ENCODE measurements at places on chromosomes 5 and 9. TPM values are rescaled to one million over a fixed set of nuclear protein-coding genes. Genes with fewer than 3 reads are reported as not detected.

Gene UGT3A1
- not detected for total RNA-seq

Gene GABRP
- not detected for total RNA-seq

Gene NDUFS4
- 35.6 TPM for total RNA-seq

Gene IFNB1
- total RNA-seq, result not detected

Gene CNOT8
- total RNA-seq, result 48.6 TPM

Gene GMCL2
- not detected for total RNA-seq

Gene FAM221B
- total RNA-seq, result not detected

Gene SLC6A18
- not detected for total RNA-seq

GRCh38 chr5:124685404-124685930 lies 61.0 kb downstream of the ZNF608 start:
- no peak for DNase-seq

GRCh38 chr9:137807721-137808703 lies 69.6 kb upstream of the CACNA1B start:
- no peak for DNase-seq

DNA sequence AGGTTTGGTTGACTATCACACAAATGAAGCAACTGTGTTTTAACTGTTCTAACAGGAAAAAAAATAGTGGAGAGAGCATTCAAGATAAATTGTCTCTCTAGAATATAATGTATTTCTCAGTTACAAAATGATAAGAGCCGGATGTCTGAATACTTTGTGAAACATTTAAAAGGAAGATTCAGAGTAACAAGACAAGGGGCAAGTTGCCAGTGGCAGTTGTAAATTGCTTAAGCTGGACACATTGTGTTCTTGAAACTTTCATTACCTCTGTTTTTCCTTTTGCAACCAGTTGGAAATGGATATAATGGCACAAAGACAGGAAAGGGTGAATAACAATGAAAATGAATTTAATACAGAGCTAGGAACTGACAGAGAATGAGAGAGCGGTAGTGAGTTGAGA lies 15.2 kb upstream of the TBCA start:
- no peak for DNase-seq

DNA sequence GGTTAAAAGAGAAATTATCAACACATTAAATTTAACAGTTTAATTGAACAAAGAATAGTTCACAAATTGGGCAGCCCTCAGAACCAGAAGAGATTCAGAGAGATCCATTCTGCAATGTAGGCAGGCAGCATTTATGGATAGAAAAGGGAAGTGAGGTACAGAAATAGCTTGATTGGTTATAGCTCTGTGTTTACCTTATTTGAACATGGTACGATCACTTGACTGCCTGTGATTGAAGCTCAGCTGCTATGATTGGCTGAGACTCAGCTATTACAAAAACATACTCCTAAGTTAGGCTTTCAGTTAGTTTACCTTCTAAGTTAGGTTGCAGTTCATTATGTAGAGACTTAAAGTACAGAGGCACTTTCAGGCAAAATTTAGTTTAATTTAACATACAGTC lies 7.3 kb downstream of the CNTRL start:
- DNase-seq, result no peak

DNA sequence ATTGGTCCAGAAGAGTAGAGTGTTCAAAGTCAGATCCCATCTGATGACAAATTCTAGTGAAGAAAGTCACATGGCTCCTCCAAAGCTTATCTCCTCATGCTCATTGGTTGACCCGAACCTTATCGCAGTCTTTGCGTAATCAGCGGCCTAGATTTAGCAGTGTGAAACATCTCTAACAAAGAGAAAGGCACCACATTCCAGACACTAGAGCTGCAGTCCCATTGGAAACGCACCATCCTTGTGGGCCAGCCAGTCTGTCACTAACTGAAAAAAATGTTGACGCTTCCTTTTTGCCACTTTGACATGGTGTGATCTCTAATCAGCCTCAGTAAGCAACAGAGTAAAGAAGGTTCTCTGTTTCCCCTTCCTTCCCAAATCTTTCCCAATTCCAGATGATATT lies 458.0 kb upstream of the WWC1 start:
- DNase-seq, result no peak

DNA sequence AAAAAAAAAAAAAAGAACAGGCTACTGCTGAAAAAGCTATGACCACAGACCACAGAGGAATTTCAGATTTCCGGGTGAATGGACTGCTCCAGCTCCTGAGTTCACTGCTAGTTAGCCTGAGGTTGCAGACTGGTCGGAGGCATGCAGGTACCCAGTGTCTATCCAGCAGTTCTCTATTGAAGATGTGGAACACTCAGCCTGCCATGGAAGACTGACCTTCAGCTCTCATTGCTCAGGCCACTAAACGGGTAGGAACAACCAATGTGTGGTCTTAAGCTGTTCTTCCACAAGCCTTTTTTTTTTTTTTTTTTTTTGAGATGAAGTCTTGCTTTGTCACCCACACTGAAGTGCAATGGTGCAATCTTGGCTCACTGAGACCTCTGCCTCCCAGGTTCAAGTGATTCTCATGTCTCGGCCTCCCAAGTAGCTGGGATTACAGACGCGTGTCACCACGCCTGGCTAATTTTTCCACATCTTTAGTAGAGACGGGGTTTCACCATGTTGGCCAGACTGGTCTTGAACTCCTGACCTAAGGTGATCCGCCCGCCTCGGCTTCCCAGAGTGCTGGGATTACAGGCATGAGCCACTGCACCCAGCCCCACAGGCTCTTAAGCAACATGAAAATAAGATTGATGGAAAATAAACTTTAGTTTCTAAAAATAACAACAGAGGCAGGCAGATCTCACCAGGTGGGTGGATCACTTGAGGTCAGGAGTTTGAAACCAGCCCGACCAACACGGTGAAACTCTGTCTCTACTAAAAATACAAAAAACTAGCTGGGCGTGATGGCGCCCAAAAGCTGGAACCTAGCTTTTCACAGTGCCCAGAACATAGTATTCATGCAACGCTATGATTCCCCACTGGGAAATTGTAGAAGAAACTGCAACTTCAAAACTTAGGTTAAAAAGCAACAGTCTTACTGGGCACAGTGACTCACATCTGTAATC lies 20.0 kb upstream of the NPM1 start:
- DNase-seq, result no peak

DNA sequence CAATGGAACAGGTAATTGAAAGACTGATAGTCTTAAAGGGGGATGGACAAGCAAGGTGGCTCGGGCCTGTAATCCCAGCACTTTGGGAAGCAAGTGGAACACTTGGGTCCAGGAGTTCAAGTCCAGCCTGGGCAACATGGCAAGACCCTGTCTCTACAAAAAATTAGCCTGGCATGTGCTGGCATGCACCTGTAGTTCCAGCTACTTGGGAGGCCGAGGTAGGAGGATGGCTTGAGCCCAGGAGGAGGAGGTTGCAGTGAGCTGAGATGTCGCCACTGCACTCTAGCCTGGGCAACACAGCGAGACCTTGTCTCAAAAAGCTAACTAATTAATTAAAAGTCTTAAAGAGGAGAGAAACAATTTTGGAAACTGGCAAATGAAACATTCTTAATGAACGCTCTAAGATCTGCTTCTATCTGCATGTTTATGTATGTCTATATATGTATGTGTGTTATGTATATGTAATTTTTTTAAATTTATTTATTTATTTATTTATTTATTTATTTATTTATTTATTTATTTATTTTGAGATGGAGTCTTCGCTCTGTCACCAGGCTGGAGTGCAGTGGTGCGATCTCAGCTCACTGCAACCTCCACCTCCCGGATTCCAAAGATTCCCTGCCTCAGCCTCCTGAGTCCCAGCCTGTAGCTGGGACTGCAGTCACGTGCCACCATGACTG lies 80.6 kb downstream of the SFXN1 start:
- no peak for DNase-seq

- no peak for DNase-seq
Observed at GRCh38 chr5:174533751-174534241, 190.6 kb upstream of the MSX2 start.

DNA sequence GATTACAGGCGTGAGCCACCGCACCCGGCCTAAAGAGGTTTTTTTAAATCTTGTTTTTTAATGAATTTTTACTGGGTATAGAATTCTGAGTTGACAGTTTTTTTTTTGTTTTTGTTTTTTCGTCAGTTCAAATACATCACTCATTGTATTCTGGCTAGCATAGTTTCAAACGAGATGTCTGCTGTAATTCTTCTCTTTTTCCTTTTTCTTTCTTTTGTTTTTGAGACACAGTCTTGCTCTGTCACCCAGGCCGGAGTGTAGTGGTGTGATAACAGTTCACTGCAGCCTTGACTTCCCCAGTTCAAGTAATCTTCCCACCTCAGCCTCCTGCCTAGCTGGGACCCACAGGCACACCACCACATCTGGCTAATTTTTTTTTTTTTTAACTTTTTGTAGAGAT lies 2.2 kb upstream of the PRRT1B start:
- DNase-seq, result no peak

DNA sequence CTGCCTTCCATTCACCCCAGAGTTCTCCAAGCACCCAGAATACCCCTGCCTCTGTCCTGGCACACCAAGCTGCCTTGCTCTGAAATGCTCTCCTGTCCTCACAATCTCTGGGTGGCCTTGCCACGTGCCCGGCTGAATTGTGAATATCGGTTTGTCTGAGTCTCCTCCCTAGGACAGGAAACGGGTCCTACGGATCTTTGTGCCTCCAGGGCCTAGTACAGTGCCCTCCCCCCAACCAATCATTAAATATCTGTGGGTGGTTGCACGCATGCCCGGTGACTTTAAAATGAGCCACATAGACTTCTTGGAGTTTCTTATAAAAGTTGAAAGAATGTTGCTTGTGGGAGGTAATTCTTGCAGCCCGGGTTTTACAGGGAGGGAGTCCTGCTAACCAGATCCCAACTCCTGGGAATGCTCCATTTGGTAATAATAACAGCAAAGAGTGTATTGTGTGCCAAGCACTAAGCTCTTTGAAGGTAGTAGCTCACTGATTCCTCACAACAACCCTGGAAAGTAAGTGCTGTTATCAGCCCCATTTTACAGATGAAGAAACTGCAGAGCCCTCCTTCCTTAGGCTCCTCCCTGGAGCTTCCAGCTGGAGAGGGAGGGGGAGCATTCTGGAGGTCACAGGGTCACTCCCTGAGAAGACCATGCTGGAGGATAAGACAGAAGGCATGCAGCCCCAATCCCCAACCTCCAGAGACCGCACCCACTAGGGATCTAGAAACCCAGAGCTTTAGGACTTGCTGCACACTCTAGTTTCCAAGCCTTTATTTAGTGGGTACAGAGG lies 23.4 kb downstream of the URM1 start:
- DNase-seq, result no peak

- no peak for DNase-seq
Observed at GRCh38 chr9:131651599-131651998, 88.3 kb downstream of the RAPGEF1 start.

DNA sequence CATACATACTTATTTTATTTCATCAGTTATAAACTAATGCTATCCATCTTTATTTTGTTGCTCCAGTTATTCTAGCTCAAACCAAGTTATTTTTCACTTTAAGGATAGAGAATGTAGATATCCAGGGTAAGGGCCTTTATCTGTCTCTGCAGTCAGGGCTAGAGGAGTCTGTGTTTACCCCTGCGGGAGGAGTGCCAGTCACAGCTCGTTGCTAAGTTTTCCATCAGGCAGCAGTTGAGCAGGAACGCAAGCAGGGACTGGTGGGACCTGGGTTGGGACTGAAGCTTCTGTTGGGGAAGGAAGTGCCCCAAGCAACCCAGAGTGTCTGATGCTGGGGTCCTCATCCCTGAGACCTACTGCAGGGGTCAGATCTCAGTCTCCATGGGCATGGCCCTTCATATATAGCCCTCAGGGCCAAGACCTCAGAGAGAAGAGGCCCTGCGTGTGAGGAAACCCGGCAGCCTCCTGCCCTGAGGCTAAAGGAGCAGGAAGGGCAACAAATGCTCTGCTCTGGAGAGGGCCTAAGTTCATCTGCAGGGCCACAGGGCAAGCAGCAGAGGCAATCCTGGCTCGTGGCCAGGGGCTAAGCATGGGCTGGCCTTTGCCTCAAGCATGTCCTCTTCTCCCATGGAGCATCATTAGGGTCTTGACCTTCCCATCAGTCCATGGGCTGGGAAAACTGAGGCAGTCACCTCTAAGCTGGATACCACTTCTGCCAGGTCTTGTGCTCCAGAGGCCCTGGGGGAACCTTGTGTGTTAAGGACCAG lies 6.6 kb downstream of the SLC22A4 start:
- DNase-seq, result no peak

- no peak for DNase-seq
Observed at GRCh38 chr9:130402645-130403440, 41.9 kb upstream of the ASS1 start.

DNA sequence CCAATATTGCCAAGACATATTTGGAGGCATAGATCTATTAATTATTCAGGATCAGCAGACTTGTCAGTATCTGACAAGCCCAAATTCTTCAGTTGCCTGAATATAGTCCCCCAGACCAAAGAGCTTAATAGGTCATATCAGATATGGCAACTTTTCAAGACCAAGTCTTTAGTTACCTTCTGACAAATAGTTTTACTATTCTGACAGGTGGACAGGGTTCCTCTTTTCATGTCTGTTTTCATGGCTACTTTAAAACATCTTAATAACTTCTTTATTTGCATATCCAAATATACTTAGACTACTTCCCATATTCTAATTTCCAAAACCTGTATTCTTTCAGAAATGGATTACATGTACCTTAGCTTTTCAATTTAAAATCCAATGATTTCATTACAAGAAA lies 65.4 kb downstream of the AUH start:
- DNase-seq, result no peak

Measured in activated B cell treated with CpG ODN at 0.5 μM for 24 hours (primary cell).